ENCODE measurements at places on chromosomes 3 and 15.

GRCh38 chr3:124374583-124374982, 355.7 kb upstream of the UMPS start:
- no peak for DNase-seq

- DNase-seq, result no peak
Observed at GRCh38 chr3:100269001-100269400, 8.2 kb downstream of the TBC1D23 start.

GRCh38 chr3:196843435-196844110, 24.1 kb upstream of the SENP5 start:
- DNase-seq, result no peak

GRCh38 chr3:42652251-42652610, 1.3 kb upstream of the ZBTB47 start:
- DNase-seq, result no peak

DNA sequence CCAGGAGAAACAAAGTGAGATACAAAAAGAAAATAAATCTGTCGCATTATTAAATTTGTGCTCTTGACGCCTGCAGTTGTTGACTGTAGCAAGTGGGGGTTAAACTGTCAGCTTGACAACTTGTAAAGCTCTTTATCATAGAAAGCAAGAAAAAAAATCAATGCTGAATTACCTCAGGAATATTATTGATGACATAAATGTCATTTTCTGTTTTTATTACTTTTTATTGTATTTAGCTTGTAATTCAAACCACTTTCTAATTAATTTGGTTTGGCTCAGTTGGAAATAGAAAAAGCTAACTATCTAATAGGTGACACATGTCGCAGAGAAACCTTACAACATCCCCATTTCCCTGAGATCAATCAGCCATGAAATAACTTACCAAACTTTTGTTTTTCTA, 195.3 kb downstream of the CDIN1 start:
- no peak for DNase-seq

GRCh38 chr3:26293329-26293844, 329.2 kb upstream of the LRRC3B start:
- DNase-seq, result no peak

DNA sequence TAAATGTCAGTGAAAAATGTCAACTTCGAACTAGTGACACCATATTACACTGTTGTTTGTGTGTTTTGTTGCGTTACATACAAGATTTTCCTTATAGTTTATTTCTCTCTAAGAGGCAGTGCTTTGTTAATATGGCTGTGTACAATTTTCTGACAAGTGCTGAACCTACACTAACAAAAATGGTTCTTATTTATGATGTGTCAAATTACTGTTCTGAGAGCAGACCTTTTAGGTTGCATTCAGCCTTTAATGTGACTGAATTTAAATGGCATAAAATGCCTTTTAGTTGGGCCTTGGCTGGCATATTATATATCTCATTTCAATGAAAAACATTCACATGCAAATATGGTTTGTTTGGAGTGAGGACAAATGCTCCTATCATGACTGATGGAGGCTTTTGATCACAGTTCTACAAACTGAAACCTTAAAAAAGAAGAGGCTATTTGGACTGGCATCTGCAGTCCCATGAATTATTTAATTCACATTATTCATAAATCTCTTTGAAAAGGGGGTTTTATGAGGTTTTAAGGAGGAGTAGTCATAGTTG, 750.6 kb downstream of the CADM2 start:
- DNase-seq, result no peak

DNA sequence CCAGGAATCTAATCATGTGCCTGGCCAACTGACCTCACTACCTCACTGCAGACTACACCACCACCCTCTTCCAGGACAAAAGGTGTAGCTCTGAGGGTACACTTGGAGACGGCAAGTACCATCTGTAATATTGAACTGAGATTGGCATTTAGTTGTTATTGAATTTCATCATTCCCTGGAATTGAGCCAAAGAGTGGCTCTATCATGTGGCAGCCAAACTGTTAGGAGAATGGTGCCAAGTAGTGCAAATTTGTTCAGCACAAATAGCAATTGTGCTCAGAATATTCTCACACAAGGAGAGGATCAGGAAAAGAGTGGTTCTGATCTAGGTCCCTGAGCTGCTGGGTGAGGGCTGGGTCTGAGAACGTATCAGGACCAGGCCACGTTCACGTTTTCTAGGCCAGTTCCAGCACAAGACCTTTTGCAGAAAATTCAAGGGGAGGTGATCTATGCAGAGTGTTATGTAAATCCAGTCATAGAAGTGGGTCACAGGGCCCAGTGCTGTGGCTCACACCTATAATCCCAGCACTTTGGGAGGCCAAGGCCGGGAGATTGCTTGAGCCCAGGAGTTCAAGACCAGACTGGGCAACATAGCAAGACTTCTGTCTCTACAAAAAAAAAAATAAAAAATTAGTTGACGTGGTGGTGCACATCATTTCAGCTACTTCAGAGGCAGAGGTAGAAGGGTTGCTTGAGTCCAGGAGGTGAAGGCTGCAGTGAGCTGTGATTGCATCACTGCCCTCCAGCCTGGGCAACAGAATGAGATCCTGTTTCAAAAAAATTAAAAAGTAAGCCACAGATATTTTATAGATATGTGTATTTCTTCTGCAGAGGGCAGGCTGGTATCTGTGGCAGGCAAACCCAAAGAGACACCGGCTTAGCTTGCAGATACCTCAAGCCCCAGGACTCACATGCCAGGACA, 31.9 kb upstream of the CFAP161 start:
- DNase-seq, result no peak

DNA sequence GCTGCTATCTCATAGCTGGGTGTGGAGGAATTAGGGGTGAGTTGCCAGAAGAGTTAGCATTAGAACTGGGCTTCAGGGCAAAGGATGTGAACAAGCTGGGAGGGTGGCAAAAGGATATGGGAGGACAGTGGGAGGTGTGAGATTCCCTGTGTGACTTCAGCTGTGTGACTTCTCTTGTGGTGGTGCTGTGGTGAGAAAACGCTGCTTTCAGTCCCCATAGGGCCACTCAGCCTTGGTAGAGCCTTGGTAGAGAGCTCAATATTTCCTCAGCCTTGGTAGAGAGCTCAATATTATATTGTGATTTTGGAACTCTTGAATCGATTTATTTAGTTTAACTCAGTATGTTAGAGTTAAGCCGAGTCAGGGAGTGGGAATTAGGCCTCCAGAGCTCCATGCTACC, 499.7 kb downstream of the EDEM1 start:
- no peak for DNase-seq

GRCh38 chr3:72675243-72675642, 173.0 kb downstream of the SHQ1 start:
- no peak for DNase-seq

GRCh38 chr3:139358841-139359562, 15.2 kb downstream of the MRPS22 start:
- DNase-seq, result peak; percentile 6
